ENCODE measurements at places on chromosomes 6 and 20.

DNA sequence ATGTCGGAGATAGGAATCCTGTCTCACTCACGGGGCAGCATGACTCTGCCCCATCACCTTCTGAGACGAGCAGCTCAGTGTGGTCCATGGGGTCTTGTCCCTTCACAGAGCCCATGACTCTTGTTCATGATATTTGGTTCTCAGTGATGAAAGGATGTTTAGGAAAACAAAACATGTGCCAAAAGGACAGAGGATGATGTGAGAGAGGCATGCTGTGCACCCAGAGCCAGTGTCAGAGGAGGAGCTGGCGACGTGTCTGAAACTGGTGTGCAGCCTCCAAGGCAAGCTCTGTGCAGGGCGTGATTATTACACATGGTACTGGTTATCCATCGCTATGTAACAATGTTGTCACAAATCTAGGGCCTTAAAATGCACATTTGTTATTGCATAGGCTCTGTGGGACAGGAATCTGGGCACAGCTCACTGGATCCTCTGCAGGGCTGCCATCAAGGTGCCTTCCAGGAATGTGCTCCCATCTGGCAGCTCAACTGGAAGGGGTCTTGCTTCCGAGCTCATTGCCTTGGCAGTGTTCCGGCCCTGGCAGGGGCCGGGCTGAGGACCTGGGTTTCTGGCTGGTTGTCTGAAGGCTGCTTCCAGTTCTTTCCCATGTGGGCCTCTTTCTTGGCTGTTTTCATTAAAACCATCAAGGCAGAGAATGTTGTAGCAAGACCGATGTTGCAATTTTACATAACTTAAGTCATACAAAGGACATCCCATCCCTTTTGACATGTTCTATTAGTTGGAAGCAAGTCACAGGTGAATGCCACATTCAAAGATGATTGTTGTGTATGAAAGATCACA is 175.4 kb downstream of the ERMARD start:
- DNase-seq = no peak

GRCh38 chr6:129606664-129607063 is 103.3 kb downstream of the ARHGAP18 start:
- peak; percentile 53 for DNase-seq

- no peak for DNase-seq
Observed at GRCh38 chr6:7200598-7201443, 93.1 kb downstream of the RREB1 start.

- DNase-seq = peak; percentile 61
Observed at GRCh38 chr6:42610416-42610815, 46.6 kb downstream of the UBR2 start.

DNA sequence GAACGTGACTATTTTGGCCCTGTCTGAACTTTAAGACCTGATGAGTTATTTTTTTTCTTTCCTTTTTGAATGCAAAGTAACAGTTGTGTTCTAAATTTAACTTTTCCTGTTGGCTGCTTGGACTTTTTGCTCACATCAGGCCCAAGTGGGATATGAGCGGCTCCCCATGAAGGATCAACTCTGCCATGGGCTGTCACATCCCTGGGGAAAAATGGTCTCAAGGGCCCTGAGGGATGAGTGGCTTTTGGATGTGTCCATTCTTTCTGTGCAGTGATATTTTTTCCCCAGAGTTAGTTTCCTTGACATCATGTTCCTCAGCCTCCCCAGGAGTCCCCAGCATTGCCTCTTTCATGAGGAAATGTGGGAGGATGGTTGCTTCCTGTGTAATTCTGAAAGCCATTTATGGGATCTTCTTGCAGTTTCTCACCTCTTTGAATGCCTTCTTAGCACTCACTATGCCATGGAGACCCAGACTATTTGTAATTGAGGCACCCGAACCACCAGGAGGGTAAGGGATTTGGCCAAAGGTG is 92.5 kb downstream of the SLC24A3 start:
- DNase-seq = no peak

DNA sequence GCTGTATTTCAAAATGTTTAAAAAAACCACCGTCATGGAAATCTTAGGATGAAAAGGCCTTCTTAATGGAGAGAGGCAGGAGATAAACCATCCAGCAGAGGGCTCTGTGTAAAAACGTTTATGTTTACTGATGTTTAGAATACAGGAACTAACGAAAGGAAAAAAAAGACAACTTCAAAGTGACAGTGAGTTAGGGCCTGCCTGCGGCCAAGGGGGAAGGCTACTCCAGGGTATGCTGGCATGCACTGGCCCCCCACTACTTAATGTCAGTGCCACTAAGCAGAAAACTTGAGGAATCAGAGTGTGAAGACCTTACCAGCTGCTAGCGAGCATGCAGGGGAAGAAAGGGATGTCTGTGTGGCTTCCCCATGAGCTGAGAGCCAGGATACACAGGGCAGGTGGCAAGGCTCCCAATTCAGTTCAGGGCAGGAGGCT is 47.7 kb downstream of the AKAP7 start:
- peak; percentile 36 for DNase-seq

GRCh38 chr6:27748661-27749060 is 163.5 kb downstream of the OR2B2 start:
- DNase-seq = no peak

GRCh38 chr20:53550280-53551187 is 43.1 kb downstream of the ZNF217 start:
- DNase-seq = no peak

DNA sequence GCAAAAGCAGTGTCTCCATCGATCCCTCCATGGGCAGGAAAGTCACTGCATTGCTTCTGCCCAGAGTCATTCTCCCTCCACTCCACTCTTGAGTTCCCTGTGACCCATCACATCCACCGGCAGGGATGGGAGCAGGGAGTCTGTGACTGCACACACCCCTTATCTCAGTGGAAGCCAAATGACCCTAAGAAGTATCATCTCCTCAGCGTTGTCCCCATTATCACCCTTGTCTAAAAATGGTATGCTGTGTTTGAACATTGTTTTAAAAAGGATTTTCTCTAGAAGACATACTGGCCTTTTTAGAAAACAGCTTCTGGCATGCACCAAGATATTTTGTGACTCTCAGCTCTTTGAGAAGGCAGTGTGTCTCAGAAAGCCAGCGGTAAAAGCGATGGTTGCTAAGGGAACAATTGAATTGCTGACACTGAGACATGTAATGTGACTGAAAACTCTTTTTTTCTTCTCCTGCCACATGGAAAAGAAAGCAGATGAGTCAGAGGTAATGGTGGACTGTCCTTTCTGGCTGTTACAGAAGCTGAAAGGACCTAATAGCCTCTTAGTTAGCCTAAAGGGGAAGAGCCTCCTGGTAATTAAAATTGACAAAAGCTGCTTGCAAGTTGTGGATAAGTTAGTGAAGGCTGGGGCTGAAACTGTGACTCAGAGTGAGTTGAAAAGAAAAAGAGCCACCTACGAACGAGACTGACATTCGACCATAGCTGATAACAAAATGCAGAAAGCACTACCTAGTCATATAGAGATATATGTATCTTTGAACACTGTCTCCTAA is 120.5 kb downstream of the MAP3K7 start:
- DNase-seq = peak; percentile 75

DNA sequence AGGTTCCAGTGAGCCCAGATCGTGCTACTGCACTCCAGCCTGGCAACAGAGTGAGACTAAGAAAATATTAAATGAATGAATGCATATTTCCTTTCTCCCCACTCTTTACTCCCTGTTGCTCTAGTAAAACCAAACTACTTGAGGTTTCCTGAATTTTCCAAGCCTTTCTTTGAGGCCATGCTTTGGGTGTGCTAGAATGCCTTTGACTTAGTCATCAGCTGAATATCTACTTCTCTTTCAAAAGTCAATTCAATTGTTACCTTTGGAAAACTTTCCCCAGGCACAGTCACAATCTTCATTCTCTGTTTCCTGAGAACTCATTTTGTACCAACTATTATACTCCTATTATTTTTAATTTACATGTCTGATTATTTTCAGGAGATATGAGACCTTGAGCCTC is 27.5 kb upstream of the CEP85L start:
- DNase-seq = no peak

DNA sequence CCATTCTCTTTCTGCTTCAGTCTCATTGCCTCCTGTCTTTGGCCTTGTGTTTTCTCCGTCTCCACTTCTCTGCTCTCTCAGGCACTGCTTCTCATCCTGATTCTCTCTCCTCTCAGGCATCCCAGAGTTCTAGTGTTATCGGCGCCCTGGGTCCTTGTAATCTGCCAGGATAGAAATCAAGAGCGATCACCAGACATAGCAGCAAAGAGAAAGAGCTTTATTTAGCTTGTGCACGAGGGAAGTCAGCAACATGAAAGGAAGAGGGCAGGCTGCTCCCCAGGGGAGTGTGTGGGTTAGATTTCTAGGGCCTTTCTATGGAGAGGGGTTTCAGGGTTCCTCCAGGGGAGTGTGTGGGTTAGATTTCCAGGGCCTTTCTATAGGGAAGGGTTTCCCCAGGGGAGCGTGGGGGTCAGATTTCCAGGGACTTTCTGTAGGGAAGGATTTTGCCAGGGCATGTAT is 32.5 kb downstream of the SUN5 start:
- peak; percentile 47 for DNase-seq

DNA sequence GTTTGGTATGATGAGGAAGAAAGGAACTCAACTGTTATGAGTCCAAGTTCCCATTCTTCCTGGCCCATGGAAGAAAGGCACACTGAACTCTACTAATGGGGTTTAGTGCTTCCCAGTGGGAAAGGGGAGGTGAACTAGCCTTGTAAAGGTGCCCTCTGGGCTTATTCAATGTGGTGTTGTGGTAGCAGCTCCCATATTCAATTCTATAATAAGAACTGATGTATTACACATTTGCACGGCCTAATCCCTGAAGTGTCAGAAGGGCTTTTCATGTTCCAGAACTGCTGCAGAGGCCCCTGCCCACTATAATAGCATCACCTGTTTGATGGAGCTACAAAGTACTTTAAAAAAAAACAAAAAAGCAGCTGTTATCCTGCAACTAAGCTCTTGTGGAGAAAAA is 17.1 kb downstream of the PRKN start:
- no peak for DNase-seq

DNA sequence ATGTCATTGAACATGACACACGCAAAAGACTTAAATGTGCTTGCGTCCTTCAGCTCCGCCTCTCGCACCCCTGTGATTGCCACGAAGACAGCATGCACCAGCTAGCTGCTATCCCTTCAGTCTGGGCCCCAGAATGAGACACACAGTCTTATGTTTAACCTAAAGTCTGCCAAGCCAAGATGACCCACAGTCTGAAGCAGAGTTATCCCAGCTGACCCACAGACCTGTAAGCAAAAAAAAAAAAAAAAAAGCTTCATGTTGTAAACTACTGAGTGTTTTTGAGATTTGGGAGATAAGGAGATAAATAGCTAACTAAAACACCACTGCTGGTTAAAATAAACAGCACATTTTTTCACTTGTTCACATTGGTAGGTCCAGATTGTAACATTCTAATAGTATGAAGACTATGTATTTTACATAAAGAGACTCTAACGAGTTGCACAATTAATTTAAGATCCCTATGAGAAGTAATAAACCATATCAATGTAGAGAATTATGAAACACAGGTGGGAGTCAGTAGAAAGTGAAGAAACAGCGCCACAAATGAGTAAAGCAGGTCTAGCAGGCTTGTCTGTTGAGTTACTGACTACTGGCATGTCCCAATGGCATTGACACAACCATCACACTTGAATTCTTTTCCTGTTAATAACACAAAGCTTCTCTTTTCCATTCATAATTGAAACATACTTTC is 47.4 kb upstream of the CCDC28A start:
- no peak for DNase-seq

DNA sequence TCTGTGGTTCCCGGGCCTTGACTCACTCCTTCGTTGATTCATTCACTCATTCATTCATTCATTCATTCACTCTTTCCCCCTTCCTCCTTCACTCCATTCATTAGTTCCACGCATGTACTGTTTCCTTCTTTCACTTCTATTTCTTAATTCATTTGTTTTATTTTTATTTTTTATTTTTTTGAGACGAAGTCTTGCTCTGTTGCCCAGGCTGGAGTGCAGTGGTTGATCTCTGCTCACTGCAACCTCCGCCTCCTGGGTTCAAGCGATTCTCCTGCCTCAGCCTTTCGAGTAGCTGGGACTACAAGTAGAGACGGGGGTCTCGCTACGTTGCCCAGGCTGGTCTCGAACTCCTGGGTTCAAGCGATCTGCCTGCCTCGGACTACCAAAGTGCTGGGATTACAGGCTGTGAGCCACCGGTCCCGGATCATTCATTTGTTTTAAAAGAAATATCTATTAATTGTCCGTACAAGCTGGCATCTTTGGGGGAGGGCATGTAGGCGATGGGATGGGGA is 427 bp upstream of the NFKBIE start:
- DNase-seq = no peak

GRCh38 chr6:82783587-82784236 is 281.9 kb downstream of the UBE3D start:
- no peak for DNase-seq

DNA sequence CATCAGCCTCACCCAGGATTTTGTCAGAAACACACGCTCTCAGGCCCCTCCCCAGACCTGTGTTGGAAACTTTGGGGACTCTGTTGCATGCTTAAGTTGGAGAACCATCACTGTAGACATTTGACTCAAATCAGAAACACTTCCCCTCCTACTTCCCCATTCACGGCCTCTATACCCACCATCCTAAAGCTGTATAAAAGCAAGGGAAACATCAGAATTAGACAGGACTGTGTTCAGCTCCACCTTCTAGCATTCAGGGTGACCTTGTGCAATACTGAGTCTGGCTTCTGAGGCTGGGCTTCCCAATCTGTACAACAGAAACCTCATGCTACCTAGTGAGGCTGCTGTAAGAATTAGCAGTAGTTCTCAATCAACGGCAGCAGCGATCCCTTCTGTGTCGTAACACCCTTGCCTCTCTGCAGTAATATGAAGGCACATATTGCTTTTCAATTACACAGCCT is 252.3 kb downstream of the LY86 start:
- DNase-seq = no peak
